Karpas-422 (cell line): ENCODE measurements at places on chromosomes 4 and X.

DNA sequence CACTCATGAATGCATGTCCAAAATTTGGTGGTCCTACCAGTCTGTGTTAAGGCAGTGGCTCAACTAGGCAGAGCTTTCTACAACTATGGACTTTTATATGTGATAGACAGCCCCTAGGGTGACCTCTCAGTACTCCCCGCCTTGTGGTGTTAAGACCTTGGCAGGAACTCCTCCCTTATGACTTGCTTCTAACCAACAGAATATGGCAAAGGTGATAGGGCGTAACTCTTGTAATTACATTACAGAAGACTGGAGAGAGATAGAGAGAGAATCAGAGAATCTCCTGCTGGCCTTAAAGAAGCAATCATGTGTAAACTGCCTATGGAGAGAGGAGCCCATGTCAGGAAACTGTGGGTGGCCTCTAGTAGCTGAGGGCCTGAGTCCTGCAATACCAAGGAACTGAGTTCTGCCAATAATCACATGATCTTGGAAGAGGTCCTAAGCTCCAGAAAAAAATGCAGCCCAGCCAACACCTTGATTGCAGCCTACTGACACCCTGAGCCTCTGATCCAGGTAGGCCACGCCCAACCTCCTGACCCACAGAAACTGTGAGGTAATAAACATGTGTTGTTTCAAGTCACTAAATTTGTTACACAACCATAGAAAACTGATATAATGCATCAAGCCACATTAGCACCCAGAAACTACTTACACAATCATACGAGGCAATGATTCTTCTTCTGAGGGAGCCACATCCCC lies 68.9 kb downstream of the INPP4B start:
- no peak for DNase-seq

DNA sequence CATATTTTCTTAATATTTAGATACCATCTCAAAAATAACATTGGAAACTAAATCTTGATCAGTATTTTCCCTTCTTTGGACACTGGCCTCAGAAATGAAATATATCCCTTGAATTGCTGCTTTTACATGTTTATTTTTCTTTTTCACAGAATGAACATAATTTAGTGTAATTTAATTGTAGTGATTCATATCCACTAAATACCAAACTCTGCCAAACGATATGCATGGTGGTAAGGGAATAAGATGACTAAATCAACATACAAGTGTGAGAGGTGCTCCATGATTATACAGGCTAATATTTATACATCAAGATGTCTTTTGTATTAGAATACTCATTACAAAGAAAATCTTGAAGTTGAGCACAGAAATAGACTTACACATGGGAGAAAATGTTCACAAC lies 216.8 kb upstream of the PACRGL start:
- DNase-seq, result no peak

DNA sequence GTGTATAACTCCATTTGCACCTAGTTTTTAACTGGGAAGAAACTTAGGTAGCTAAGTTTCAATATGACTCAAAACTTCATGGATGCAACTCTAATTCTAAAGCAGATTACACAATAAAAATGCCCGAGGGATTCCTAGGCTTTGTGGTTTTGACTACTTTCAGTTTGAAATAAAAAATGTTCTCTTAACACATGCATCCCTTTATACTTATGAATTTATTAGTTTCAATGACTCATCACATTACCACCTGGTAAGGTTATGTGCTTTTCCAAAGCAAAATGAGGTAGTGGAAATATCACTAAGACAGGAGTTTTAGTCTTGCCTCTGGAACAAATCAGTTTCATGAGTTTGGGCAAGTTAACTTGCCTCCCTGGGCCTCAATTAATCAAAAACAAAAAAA lies 125.5 kb downstream of the OPHN1 start:
- no peak for DNase-seq

DNA sequence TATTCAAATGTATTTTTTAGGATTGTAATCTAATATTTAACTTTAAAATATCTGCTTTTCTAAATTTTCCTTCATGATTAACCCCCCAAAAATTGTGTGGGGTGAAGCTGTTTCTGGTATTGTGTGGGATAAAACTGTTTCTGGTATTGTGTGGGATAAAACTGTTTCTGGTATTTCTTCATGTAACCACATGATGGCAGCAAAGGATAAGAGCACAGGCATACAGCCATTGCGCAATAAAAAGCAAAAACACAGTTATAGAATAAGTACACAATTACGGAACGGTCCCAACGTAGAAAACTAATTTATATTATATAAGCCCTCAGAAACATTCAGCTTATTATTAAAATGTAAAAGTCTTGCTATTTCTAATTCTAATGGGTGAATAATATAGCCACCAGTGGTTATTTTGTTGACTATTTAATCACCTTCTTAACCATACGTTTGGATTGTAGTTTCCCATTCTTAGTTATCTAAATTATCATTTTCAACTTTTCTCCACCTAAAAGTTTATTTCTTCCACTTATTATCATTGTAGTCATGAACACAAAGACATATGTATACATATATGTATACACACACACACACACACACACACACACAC lies 333.9 kb upstream of the FSTL5 start:
- DNase-seq, result peak; percentile 82

- no peak for DNase-seq
These were observed 514.7 kb upstream of the SPANXN1 start for GRCh38 chrX:144732588-144732987.

DNA sequence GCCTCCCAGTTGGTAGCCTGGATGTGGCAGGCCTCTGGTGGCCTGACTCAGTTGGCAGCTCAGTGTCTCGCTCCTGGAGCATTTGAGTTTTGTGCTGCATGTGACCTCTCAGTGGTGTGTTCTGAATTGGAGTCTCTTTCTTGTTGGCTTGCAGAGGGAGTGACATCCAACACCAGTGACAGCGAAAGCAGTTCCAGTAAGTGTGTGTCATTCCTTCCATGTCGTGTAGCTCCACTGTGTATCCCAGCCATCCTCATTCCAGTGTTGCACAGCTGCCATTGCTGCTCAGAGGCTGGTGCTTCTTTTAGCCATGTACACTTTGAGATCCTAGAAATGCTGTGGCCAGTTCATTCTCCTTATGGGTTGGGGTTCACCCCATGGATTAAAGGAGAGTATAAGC lies 52.4 kb downstream of the DLG3 start:
- DNase-seq, result no peak

DNA sequence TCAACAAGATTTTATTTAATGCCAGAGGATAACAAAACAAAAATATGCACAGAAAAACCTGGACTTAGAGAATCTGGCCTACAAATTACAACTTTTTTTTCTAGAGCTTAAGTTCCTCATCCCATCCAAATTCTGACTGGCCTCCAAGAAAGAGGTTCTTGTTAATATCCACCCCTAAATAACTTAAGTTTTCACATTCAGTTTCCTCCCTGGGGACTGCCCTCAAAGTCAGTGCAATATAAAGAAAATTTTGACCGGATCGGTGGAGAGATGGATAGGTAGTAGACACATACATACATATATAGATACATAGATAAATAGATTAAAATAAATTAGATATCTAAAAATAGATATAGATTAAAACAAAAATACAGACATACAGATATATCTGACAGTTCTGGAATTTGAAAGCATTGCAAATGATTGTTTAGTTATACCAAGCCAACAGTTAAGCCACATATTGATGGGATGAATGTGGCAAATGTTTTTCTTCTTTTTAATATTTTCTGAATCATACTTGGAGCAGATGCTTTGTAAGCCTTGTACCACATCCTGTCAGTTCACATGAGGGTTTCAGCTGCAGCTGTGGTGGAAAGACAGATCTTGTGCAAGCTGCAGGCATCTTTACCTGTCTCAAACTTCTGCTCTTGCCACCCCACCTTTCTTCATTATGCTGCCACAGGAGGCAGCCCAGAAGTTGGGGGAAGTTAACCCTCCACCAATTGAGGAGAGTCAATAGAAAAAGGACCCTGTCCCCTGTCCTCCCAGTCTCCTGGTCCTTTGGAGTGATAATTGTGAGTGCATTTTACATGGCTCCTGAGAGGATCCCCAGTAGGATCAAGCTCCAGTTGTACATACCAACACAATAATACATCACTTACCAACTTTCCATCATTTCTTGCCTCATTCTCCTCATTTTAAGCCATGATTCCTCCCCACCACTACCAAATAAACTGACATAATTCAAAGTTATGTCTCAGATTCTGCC lies 58.5 kb upstream of the PRDM8 start:
- no peak for DNase-seq

DNA sequence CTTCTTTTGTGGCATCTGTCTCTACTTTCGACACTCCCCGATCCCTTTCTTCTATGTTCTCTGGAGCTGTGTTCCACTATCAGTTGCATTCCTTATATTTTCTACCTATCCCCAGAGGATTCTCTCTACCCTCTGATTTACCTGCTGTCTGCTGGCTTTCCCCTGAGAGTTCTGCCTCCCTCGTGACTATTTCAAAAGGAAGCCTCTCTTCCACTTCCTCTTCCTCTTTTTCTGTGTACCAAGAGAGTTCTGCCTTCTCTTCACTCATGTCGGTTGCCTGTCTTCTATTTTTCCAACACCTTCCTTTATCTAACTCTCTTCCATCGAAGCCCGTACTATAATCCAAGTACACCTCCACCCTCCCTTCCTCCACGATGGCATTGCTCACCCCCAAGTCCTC lies 631.7 kb downstream of the SMARCA1 start:
- DNase-seq, result peak; percentile 72

- no peak for DNase-seq
These were observed 32.0 kb upstream of the MBNL3 start for GRCh38 chrX:132520792-132521191.

GRCh38 chr4:155761916-155762315 lies 3.1 kb downstream of the GUCY1B1 start:
- DNase-seq, result peak; percentile 56

GRCh38 chr4:42302348-42302747 lies 94.9 kb upstream of the SHISA3 start:
- peak; percentile 59 for DNase-seq
